ENCODE measurements at places on chromosomes 12 and 14.

GRCh38 chr12:109222496-109222895, 86.6 kb downstream of the FOXN4 start:
- no peak for DNase-seq

GRCh38 chr12:2677142-2677880, 117.5 kb upstream of the FKBP4 start:
- DNase-seq: no peak

DNA sequence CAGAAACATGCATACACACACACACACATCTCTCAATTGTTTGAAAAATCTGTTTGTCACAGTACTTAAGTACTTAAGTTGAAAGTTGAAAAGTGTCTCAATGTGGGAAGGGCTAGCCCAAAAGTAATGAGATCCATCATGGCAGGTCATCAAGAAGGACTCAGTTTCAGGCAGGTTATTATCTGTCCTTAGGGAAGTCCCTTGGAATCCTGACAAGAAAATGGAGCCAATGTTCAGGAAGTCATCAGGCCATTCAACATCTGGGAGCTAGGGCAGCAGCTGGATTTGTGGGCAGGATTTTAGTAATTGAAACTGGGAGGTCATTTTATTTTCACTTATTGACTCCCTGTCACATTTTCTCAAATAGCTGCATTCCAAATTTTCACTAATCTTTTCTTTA, 56.0 kb downstream of the MSRB3 start:
- no peak for DNase-seq

- DNase-seq: no peak
Observed at GRCh38 chr12:89874146-89874545, 165.5 kb upstream of the ATP2B1 start.

DNA sequence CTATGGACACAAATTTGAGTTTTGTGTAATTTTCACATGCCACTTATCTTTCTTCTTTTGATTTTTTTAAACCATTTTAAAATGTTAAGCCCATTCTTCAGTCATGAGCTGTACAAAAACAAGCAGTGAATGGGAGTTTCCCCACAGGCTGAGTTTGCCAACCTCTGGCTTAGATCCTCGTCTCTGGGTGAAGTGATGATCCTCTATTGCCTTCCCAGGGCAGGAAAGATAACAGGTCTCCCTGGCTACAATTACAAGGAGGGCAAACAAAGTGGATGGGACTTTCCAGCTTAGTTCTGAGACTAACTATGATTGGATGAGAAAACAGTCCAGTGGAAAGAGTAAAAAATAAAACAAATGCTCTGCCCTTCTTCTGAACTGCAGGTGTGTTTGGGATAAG, 203.7 kb downstream of the SPTSSA start:
- DNase-seq: no peak
